ENCODE measurements at places on chromosomes 3 and 15.

- DNase-seq, result no peak
These were observed 201.3 kb downstream of the ABHD5 start for GRCh38 chr3:43892061-43892460.

DNA sequence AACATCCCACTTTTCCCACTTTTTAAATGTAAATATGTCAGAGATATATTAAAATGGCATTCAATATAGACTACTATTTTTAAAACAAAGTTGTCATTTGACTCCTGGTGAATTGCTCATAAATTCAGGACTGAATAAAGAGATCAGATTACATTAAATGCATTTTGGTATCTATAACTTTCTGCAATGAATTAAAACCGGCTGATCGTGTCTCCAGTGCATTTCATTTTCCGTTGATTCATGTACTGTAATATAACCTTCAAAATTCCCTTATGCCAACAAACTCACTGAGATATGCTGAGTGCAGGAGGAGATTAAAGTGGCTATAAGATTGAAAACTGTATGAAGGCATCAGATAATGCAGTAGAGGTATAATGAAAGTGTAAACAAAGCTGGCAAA lies 361.1 kb upstream of the CDIN1 start:
- no peak for DNase-seq

DNA sequence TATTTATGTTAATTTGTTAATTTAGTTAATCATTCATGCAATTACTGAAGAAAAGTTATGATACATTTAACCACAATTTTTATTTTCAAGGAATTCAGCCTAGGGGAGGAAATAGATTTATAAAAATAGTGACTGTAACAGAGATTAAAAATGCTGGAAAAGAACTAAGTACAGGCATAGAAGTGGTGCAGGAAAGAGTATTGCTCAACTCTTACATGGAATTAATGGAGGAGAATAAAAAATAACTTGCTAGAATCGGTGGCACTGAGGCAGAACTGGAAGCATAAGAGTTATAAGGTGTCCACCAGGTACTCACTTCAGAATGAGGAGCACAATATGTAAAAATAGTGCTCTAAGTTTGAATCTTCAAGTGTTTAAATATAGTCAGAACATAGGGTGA lies 13.5 kb upstream of the OR5AC2 start:
- no peak for DNase-seq

- no peak for DNase-seq
These were observed 213.7 kb downstream of the ALCAM start for GRCh38 chr3:105580296-105580965.

Data from hippocampal formation (tissue), 2 donors.